ENCODE measurements at places on chromosomes 3 and 15.

DNA sequence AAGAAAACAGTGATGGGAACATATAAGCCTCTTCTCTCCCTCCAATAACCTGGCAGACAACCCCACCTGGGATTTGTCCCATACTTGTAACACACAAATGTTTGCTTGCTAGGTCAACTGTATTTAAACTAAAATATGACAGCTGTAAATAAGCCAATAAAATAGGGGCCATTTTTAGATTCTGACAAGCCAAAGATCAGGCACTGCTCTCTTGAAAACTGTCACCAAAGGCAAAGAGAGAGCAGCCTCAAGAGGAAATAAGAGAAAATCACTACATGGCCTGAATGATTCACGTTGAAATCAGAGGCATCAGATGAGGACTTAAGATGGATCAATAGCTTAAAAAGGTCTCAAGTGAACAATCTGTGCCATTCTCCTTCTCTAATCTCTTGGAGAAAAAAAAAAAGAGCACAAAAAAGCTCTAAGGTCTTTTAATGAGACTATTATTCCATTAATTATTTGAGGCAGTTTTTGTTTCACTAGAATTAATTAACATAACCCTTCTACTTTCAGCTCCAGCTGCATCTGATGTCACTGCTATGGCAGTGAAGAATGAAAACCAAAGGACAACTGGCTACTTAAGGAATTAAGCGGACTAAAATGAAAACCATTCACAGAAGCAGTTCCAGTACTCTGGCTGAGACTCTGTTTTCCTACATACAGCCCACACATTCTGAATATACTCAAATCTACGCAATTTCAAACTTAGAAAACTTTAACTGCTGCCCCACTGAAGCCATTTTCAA lies 19.0 kb downstream of the MYO5A start:
- no peak for DNase-seq

GRCh38 chr3:71726146-71726545 lies 944 bp upstream of the EIF4E3 start:
- no peak for DNase-seq

DNA sequence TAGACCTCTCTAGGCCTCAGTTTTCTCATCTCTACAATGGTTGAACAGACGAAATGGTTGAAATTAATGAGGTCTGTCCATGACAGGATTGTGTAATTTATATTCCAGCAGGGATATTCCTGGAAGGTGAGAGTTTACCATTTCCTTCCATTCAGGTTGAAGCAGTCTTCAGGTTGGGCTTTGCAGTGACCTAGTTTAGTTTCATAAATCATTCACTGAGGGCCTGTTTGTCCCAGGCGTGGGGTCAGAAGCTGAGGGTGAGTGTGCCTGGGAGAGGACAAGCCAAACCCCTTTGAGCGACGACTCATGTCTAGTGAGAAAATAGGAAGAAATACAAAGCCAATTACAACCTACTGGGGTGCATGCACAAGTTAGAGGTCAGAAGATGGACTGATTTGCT lies 57.2 kb upstream of the CACNA2D3 start:
- no peak for DNase-seq

GRCh38 chr3:107662586-107662985 lies 139.8 kb downstream of the BBX start:
- DNase-seq: no peak

GRCh38 chr15:40844696-40845030 lies 815 bp downstream of the SPINT1 start:
- no peak for DNase-seq

GRCh38 chr3:126542340-126543241 lies 16.1 kb downstream of the C3orf22 start:
- no peak for DNase-seq

GRCh38 chr3:138842483-138843188 lies 7.9 kb upstream of the PIK3CB start:
- DNase-seq: no peak

DNA sequence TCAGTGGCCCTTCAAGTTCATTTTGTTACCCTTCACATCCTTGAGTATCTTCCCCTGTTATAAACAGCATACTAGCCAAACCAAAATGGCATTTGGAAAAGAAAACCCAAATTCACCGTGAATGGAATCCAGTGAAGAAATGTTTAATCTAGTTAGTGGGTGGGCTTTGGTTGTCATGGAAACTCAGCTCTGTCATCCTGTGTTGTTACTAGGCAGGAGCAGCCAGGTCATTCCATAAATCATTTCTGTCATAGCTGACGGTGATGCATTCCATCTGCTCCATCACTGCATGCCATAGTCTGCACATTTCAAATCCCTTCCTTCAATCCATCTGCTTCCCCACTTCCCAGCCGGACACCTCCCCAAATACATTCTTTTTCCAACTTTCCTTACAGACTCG lies 140.4 kb upstream of the CGNL1 start:
- peak; percentile 99 for DNase-seq

DNA sequence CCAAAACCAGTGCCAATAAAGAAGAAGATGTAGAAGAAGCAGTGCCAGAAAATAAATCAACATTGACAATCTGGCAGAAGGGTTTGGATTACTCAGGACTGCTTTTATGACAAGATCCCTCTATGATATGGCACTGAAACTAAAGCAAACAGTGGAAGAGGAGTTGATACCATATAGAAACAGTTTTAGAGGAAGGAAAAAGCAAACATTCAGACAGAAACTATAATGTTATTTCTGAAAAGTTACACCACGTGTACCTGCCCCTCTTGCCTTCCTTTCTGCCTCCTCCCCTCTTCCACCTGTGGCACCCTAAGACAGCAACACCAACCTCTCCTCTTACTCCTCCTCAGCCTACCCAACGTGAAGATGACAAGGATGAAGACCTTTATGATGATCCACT lies 63.0 kb downstream of the SFMBT1 start:
- DNase-seq: no peak

DNA sequence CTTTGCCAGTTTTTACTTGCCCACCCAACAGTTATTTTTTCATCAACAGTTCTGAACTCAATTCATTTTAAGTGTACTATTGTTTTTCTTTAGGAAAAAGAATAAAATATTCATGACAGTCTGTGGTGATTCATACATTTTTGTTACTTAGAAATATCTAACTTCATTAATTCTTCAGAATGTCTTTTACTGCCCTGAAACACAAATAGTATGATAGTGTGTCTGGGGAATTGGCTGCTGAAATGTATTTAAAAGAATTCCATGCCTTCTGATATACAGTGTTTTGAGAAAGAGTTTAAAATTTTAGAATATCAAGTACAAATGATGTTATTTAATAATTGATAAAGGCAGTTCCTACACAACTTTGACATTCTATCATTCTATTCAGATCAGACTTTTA lies 854.1 kb downstream of the NAALADL2 start:
- peak; percentile 55 for DNase-seq

GRCh38 chr3:187667526-187667925 lies 2.7 kb downstream of the SST start:
- DNase-seq: no peak

DNA sequence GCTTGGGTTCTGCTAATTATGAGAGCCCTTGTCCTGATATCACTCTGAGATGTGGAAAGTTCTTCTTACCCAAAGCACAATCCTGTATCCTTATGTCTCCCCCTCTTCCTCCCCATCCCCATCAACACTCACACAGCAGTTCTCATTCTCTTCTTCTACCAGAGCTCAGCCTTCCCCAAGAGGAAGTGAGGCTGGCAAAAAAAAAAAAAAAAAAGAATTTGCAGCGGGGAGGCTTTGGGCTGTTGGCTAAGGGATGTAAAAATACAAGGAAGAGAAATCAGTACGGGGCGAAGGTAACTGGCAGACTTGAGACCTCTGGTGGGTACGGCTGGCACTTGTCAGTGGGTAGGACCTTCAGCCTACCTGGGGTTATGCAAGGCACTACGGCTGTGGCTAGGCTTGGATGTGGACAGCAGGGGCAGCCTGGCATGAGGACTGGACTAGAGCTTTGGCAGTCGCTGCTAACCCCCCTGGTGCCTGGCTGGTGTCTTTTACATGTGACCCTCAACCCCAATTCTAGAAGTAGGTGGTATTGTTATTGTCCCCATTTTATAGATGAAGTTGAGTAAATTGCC lies 5.4 kb downstream of the VIPR1 start:
- no peak for DNase-seq

GRCh38 chr3:99023590-99024192 lies 122.2 kb upstream of the DCBLD2 start:
- peak; percentile 56 for DNase-seq

- no peak for DNase-seq
These were observed 397.4 kb downstream of the FEZF2 start for GRCh38 chr3:61975936-61976335.

- DNase-seq: peak; percentile 80
These were observed 65.3 kb downstream of the ASB7 start for GRCh38 chr15:100667405-100668347.

GRCh38 chr3:8621141-8621540 lies 23.5 kb downstream of the SSUH2 start:
- DNase-seq: no peak

DNA sequence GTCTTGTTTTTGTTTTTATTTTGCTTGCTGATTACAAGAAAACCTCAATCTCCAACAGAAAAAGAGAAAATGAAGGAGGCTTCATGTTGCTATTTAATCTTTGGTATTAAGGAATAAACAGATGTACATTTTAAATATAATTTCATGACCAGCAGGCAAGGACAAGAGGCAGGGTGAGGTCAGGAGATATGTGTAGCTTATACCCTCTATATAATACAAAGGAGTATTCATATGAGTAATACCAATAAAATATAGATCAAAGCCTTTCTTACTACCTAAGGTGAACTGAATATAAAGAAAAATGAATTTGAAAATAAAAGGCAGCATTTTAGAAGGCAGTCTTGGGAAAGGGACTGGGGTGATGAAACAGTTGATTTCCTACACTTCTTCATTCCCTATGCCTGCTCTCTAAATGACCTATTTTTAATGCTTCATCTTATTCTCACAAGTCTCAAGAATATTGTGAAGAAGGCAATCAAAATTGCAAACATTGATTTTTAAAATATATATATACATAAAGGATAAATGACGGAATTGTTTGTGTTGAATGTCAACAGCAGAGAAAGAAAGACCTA lies 8.6 kb upstream of the CBLB start:
- DNase-seq: no peak

DNA sequence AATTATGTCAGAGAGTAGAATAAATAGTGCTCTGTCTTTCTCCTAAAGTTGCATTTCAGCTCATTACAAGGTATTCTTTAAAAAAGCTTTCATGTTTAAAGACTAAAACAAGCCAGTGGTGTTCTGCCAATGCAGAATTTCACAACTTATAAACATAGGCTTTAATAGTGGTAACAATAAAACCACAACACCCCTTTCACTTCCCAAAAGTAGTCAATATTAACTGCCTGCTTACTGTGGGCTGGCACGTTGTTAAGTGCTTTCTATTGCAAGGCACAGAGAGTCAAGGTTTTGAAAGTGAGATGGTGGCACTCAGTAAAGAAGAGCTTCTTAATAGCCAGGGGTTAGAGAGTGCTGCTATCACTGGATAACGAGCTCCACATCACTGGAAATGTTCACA lies 8.4 kb upstream of the RTP1 start:
- no peak for DNase-seq

- no peak for DNase-seq
These were observed 267.3 kb downstream of the FHIT start for GRCh38 chr3:60983906-60984305.

- peak; percentile 52 for DNase-seq
These were observed 165.5 kb downstream of the NECTIN3 start for GRCh38 chr3:111236836-111237713.

GRCh38 chr15:67230504-67230903 lies 24.0 kb downstream of the AAGAB start:
- DNase-seq: no peak

- DNase-seq: no peak
These were observed 15.5 kb downstream of the DZIP3 start for GRCh38 chr3:108605028-108605427.

DNA sequence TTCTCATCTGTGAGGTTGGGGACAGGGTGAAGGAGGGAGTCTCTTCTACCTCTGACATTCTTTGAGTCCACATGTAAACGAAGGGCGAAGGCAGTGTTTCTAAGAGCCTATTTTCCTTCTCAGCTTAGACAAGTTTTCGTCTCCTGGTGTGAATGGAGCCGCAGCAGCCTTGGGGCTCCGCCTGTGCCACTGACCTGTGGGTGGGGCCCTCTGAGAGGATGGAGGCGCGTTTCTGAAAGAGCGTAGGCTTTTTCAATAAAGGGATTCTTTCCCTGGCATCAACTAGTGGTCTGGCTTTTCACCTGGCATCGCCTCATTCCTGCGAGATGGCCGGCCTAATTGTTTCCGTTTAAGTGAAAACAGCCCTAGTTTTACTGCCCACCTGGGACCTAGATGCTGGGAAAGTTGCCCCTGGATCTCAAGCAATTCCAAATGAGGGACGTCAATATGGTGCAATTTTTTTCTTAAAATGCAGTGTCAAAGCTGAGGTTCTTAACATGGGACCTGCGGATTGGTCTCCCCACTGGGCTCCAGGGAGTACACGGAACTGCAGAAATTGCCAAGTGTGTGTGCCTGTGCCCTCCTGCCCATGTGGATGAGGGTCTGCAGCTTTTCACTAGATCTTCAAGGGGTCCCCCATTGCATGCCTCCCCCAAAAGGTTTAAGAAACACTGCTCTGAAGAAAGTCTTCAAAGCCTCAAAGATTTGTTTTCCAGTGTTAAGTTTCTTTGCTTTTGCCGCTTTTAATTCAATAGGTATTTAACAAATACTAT lies 958 bp downstream of the GLDN start:
- DNase-seq: no peak

GRCh38 chr3:9970020-9970652 lies 16.5 kb downstream of the EMC3 start:
- DNase-seq: peak; percentile 72

DNA sequence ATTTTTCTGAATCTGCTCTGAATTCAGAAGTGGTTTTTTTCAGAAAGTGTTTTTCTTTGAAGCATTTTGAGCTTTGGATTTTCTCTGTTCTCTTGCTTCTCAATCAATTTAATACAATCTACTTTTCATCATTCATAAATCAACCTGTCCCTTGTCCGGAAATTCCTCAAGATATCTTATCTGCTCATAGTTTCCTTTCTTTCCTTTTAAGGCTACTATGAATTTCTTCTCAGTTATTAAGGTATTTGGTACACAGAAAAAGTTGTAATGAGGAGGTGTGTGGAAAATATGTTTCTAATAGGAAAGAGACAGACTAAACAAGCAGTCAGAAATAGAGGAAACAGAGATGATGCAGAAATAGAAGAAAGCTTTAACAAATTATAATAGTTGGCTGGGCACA lies 14.4 kb downstream of the CGGBP1 start:
- peak; percentile 17 for DNase-seq
